ENCODE measurements at places on chromosomes 16 and 17. TPM values are rescaled to one million over a fixed set of nuclear protein-coding genes. Genes with fewer than 3 reads are reported as not detected.

The NKD1 gene
- 43.2 TPM for total RNA-seq

The SPNS2 gene
- 16.1 TPM for total RNA-seq

The PRSS27 gene
- 19.0 TPM for total RNA-seq

DNA sequence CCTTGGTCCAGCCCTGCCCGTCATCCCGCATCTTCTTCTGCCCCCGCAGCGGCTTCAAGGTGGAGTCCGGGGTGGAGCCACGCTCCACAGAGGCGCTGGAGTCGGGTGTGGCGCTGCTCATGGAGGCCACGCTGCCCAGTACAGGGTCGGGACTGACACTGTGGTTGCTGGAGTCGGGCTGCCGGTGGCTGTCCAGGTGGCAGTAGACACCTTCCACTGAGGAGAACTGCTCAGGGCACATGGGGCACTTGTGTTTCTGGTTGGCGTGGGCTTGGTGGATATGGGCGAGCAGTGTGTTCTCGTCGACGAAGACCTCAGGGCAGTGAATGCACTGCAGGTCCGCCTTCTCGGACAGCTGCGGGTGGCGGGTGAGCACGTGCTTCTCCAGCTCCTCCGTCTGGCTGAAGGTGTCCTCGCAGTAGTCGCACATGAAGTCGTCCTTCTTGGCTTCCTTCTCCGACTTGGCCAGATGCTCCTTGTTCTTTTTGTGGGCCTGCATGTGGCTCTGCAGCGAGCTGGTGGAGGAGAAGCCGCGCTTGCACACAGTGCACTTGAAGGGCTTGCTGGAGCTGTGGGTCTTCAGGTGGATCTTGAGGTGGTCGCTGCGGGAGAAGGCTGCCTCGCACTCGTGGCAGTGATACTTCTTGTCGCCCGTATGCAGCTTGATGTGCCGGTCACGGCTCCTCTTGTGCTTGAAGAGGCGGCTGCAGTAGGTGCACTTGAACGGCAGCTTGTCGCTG lies 217.8 kb downstream of the ZNF423 start:
- no peak for DNase-seq

GRCh38 chr16:69663846-69664245 lies 62.5 kb downstream of the NQO1 start:
- DNase-seq: no peak

DNA sequence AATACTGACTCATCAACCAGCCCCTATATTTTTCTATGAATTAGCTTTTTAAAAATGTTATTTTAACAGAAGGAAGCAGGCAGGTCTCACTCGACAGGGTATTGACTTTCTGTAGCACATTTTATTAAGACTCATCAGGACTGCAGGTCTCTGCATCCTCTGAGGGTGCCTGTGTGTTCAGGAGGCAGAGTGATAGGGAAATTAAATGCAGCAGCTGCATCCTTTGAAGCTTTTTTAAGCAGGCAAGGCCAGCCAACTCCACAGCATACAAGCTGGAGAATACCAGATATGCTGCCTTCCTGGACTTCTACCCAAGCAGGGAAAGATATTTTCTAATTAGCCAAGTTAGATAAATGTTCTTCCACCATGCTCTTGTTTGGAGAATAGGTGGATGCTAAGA lies 124.9 kb downstream of the WSCD1 start:
- DNase-seq: no peak

- DNase-seq: no peak
Measured at GRCh38 chr16:46972429-46973206, 856 bp downstream of the DNAJA2 start.

All from type B pancreatic cell (in vitro differentiated cells).